Tongue (tissue), 3 donors: ENCODE measurements at places on chromosomes 6 and 20. TPM values are rescaled to one million over a fixed set of nuclear protein-coding genes. Genes with fewer than 3 reads are reported as not detected.

Gene LINC00237
- total RNA-seq, result not detected

Gene SAPCD1
- total RNA-seq, result not detected

Gene STX16
- total RNA-seq, result 67.5 TPM

Gene EPPIN
- not detected for total RNA-seq

Gene SFTA2
- not detected for total RNA-seq

Gene PNLDC1
- 0.82 TPM for total RNA-seq

Gene RGS19
- total RNA-seq, result 7.7 TPM

Gene C2
- 0.51 TPM for total RNA-seq

Gene HLA-DQB1
- not detected for total RNA-seq

Gene CDC25B
- total RNA-seq, result 52.3 TPM

Gene MAP7
- total RNA-seq, result 6.1 TPM

Gene SDCBP2
- total RNA-seq, result 3.6 TPM

Gene ZNF311
- total RNA-seq, result 1.5 TPM

DNA sequence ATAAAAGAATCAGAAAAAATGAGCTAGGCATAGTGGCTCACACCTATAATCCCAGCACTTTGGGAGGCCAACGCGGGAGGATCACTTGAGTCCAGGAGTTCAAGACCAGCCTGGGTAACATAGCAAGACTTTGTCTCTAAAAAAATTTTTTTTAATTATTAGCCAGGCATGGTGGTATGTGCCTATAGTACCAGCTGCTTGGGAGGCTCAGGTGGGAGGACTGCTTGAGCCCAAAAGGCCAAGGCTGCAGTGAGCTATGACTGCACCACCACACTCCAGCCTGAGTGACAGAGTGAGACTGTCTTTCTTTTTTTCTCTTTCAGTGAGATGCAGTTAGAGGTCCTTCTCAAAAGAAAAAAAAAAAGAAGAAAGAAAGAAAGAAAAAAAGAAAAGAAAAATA, 8.5 kb upstream of the SNRPC start:
- DNase-seq, result no peak

DNA sequence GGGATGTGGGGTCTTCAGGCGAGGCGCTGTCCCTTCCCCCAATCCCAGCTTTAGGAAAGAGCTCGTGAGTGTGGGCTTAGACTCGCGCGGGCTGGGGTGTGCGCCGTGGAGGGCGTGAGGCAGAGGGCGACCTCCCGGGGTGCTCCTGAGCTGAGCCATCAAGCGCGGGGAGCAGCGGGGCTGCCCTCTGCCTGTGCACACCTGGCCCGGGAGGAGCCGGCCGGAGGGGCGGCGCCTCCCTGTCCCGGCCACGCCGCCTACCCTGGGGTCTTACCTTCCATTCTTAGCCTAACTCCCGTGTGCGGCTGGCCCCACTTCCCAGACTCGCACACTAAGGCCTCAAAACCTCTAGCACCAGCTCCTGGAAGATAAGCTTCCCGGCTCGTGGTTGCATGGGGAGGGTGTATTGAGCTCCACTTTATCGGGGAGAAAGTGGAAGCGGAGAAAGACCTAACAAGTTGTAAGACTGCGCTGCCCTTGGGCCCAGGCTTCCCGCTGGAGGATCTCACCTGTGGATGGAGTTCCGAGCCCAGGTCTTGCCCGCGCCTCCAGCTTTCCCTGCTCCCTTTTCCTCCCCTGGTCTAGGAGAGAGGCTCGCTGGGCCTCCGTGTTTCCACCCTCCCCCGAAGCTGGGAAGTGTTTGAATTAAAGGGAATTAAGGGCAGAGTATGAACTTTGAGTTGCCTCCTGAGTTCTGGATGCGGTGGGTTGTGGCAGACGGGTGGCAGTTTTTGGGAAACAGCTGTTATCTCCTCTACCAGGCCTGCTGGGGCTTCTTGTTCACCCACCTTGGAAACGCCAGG, 1.2 kb downstream of the DNMT3B start:
- no peak for DNase-seq

DNA sequence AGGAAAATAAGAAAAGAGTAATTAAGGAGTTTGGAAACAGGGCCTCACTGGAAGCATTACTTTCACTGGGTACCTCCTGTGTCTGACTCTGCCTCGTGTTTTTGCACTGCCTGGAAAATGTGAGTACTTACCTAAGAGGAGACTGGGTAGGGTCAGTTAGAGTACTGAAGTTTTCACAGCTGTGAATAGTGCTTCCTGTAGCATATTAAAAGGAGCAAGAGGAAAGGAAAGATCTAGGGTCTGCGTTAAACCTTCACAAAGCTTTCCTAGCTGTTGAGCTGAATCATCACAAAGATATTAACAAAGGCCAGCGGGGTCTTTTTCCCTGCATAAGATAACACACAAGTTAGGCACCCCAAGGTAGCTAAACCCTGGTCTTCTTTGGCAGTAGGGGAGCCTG, 82.3 kb downstream of the MLIP start:
- no peak for DNase-seq

DNA sequence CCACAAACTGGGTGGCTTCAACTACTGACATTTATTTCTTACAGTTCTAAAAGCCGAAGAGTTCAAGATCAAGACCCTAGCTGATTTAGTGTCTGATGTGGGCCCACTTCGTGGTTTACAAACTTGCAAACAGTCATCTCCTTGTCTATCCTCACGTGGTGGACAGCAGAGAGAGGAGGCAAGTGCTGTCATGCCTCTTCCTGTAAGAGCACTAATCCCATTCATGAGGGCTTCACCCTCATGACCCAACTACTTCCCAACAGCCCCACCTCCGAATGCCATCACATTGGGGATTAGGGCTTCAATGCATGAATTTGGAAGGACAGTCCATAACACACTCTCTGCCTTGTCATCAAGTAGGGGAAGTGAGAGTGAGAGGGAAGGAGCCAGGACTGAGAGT, 15.6 kb upstream of the ISM1 start:
- DNase-seq, result no peak

DNA sequence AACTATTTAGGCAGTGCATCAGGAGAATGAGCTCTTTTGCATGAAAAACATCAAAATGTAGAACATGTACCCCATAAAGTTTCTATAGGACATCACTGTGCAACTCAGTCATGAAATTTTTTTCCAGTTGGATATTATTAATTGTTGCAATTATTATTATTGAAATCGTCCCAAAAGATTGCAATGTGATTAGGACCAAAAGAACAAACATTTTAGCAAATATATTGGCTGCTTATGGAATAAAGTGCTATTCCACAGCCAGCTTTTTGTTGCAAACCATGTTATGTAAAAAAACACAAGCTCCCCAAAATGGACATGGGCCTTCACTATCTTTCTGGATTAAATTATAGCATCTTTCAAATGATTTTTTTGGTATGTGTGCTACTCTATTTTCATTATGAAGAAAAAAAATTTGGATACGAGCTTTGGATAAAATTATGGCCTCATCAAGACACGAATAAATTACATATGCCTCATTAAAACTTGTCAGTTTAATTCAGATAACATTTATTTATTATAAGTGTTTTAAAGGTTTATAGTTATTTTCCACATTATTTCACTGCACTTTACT, 262.7 kb upstream of the TCF21 start:
- DNase-seq, result no peak

GRCh38 chr6:34200340-34200971, 36.2 kb upstream of the HMGA1 start:
- no peak for DNase-seq

DNA sequence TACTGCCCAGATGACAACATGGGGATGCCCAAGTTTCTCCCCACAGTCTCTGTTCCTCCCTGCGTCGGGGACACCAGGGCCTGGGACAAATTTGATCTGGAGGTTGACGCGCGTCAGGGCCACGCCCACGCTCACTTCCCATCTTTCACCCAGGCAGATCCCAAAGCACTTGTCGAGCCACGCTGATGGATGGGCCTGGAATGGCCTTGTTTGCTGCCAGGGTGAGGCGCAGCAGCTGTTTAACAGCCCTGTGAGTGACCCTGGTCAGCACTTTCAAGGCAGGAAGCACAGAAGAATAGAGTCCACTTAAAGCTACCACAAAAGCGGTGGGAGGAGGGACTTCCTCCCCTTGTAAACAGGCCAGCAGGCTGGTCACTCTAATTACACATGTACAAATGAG, 324.7 kb upstream of the JARID2 start:
- peak; percentile 76 for DNase-seq

DNA sequence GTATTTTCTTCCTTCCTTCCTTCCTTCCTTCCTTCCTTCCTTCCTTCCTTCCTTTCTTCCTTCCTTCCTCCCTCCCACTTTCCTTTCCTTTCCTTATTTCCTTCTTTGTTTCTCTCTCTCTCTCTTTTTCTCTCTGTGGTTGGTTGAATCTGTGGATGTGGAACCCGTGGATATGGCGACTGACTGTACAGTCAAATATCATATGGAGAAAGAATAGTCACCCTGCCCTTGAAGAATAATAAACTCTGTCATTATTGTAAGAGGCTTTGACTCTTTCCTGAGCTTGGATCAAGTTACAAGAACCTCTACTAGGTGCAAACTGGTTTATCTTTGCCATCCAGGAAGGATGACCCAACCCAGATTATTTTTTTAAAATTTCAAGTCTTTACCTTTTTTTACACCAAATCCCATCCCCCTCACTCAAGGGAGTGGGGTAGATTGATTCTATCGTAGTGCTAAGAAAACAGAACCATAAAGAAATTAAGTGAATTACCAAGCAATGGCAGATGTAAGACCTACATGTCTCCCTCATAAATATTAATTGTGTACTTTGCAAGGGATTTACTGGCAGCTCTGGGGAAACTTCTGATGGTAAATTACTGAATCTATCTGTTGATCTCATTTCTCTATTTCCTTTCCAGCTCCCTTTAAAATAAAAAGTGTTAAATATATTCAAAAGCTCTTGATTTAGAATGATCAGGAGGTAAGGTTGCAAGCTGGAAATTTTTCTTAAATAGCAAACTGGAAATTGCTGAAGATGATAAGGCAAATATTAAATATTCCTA, 667.5 kb downstream of the UTRN start:
- no peak for DNase-seq

GRCh38 chr6:37492236-37492972, 7.3 kb downstream of the CCDC167 start:
- DNase-seq, result no peak

DNA sequence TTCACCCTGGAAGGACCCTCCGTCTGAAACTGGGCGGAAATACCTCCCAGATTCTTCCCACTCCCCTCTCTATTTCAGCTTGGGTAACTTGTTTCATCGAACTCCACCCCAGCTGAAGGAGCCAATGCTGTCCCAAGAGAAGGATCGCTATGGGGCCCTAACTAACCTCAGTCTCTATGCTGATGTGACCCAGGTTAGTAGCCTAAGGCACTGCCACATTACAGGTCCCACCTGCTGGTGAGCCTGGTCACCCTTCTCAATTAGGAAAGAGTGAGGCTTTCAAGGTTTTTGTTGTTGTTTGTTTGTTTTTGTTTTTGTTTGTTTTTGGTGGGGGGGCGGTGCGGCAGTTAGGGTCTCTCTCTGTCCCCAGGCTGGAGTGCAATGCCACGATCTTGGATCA, 168.4 kb downstream of the OR2B2 start:
- no peak for DNase-seq

DNA sequence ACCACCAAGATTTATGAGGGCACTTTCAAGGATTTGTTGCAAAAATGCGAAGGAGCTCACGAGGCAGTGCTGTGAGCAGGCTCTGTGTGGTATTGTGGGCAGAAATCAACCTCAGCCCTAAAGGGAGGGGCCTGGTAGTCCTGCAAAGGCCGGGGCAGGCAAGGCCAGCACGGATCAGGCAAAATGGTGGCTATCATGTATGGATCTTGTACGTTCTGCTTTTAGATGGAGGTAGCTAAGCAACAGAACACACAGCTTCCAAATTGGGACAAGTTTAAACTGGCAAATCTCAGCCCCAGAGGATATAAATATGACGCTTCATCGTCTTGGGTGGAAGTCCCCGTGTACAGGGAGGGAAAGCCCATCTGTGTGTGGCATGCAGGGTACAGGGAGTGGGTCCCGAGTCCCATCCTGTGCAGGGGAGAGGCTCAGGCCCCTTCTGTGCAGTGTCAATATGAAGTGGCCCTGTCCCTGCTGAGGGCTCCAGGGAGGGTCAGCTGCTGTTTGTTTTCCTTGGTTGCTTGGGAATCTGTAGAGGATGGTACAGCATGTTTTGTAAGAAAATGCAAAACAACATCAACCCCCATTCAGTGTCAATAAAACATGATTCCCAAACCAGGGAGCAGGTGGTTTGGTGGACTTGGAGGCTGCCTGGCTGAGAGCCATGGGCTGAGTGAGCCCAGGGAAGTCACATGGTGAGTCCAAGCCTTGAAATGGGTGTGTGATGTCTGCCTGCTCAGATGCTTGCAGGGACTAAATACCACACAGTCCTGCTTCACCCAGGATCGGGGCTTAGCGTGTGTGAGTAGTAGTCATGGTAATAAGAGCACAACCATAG, 113.0 kb downstream of the SYCP2 start:
- DNase-seq, result peak; percentile 90

GRCh38 chr6:81204731-81205130, 547.8 kb downstream of the TENT5A start:
- no peak for DNase-seq

DNA sequence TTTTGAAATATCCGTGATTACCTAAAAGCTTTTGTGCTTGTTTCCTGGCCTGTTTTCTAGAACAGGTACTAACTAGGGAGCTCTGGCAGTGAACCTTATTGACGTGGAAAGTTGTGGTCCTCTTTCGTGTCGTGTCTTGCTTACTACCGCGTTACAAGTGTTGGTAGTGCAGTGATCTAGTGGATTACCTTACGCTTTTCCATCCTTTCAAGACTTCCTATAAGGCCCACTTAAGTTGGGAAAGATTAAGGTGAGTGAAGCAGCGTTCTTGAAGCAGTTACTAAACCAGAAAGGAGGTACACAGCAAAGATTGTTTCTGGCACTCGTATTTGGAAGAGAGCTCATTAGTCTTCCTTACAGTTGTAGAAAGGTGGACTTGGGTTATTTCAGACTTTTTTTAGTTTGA, 1.9 kb downstream of the PNRC1 start:
- peak; percentile 68 for DNase-seq

- no peak for DNase-seq
Observed at GRCh38 chr20:4844751-4845465, 123.2 kb downstream of the PRND start.

- DNase-seq, result no peak
Observed at GRCh38 chr6:43890197-43891062, 120.4 kb downstream of the VEGFA start.

DNA sequence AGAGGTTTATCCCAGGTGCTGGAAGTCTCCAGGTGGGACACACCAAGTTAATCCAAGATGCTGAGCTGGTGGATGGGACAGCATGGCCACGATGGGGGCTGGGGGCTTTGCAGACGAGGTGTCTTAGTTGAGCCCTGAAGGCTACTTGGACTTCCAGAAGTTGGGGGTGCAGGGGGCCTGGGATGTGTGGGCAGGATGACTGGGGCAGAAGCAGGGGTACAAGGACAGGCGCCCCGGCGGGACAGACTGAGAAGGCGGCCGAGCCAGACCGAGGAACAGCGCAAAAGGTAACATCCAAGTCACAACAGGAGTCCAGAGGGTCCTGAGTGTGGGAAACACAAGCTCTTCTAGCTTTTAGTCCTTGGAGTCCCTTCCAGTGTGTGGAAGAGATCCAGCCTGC, 23.8 kb downstream of the RAMACL start:
- no peak for DNase-seq

GRCh38 chr6:152625213-152625612, 11.9 kb downstream of the SYNE1 start:
- DNase-seq, result no peak

- peak; percentile 79 for DNase-seq
Observed at GRCh38 chr20:59782986-59783640, 150.3 kb downstream of the SYCP2 start.
